Fibroblast of lung (primary cell): ENCODE measurements at places on chromosomes 2 and 18. TPM values are rescaled to one million over a fixed set of nuclear protein-coding genes. Genes with fewer than 3 reads are reported as not detected.

Gene CNTNAP5
- not detected in 2 replicates for total RNA-seq

Gene GPR17
- total RNA-seq: not detected in 2 replicates

Gene CHRNG
- not detected in 2 replicates for total RNA-seq

Gene ABCB11
- not detected in 2 replicates for total RNA-seq

Gene RHBDD1
- total RNA-seq: 39.8 and 85.4 TPM in 2 replicates

Gene DSG2
- total RNA-seq: 0.33 and 1.0 TPM in 2 replicates

Gene KCNS3
- total RNA-seq: 1.3 and 6.3 TPM in 2 replicates

Gene C2orf81
- total RNA-seq: 0.77 and 1.5 TPM in 2 replicates

Gene FARSB
- 9.4 and 9.5 TPM in 2 replicates for total RNA-seq

Gene GPR155
- 4.4 and 6.4 TPM in 2 replicates for total RNA-seq

Gene PRKAG3
- 0.26 and 0.33 TPM in 2 replicates for total RNA-seq

Gene GATA6
- total RNA-seq: 6.3 and 10.0 TPM in 2 replicates

Gene AMER3
- not detected in 2 replicates for total RNA-seq

Gene CCDC141
- total RNA-seq: under 0.01 and 0.17 TPM in 2 replicates

Gene GPAT2
- total RNA-seq: 2.8 and 3.9 TPM in 2 replicates

Gene RAPGEF4
- 1.3 and 3.0 TPM in 2 replicates for total RNA-seq

Gene HOXD9
- total RNA-seq: not detected in 2 replicates

Gene CRYGC
- not detected in 2 replicates for total RNA-seq

Gene MYO7B
- under 0.01 TPM in 1 of 2 replicates, not detected in the other for total RNA-seq

Gene ST8SIA3
- total RNA-seq: not detected in 2 replicates

Gene CDKL4
- total RNA-seq: 3.0 and 3.1 TPM in 2 replicates

Gene ABCG5
- total RNA-seq: not detected in 2 replicates

Gene PER2
- total RNA-seq: 2.1 and 4.6 TPM in 2 replicates

Gene GLI2
- total RNA-seq: 3.3 TPM in 2 replicates

Gene DPP4
- total RNA-seq: 148 and 297 TPM in 2 replicates

Gene KLHL14
- not detected in 2 replicates for total RNA-seq

Gene SOWAHC
- total RNA-seq: 7.1 and 10.3 TPM in 2 replicates

Gene CKAP2L
- 0.26 and 3.0 TPM in 2 replicates for total RNA-seq

Gene FAHD2B
- total RNA-seq: 7.3 and 8.7 TPM in 2 replicates

Gene ASAP2
- 16.4 and 19.2 TPM in 2 replicates for total RNA-seq

Gene LOXL3
- 12.6 and 26.4 TPM in 2 replicates for total RNA-seq
